ENCODE measurements at places on chromosomes 1 and 21. TPM values are rescaled to one million over a fixed set of nuclear protein-coding genes. Genes with fewer than 3 reads are reported as not detected.

DNA sequence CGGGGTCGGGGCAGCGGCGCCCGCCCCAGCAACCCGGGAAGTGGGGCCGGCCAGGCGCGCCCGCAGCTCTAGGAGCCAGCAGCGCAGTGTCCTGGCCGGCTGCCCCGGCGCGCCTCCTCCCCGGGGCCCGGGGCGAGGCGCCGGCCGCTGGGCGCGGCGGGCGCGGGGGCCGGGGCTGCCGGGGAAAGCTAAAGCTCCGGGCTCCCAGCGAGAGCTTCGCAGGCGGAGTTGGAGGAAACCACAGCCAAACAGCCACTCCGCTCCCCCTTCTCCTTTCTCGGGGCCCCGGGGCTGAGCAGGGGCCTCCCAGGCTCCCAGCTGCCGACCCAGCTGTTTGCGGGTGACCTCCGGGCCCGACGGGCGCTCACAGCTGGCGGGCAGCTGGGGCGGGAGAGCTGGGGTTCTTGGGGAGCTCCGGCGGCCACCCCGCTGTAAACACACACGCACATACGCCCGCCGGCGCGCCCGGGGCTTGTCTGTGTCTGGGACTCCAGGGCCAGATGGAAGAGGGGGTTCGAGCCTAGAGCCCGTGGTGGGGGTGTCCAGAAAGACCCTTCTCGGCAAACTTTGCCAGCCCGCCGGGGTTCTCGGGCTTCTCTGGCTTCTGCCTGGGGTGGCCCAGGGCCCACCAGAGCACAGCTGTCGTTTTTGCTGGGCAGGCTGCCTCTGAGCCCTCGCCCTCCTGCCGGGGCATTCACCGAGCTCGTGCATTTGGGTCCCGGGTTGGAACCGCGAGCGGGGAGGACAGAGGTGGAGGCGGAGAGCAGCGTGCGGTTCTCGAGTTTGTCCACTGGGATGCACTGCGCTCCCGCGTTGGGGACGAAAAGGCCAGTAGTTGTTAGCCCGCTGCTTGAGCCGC lies 1.5 kb downstream of the AJAP1 start:
- no peak for DNase-seq
- H3K27me3 ChIP-seq: peaks cover 24% of the 10 kb centered on the region
- no peaks in the 10 kb centered on the region for H3K36me3 ChIP-seq
- H3K27ac ChIP-seq: no peak overlapping the region
- no peaks in the 10 kb centered on the region for H3K4me1 ChIP-seq

GRCh38 chr1:51189421-51190073 lies 46.5 kb upstream of the RNF11 start:
- no peaks in the 10 kb centered on the region for H3K36me3 ChIP-seq
- no peaks in the 10 kb centered on the region for H3K4me1 ChIP-seq
- no peak overlapping the region for H3K27ac ChIP-seq

DNA sequence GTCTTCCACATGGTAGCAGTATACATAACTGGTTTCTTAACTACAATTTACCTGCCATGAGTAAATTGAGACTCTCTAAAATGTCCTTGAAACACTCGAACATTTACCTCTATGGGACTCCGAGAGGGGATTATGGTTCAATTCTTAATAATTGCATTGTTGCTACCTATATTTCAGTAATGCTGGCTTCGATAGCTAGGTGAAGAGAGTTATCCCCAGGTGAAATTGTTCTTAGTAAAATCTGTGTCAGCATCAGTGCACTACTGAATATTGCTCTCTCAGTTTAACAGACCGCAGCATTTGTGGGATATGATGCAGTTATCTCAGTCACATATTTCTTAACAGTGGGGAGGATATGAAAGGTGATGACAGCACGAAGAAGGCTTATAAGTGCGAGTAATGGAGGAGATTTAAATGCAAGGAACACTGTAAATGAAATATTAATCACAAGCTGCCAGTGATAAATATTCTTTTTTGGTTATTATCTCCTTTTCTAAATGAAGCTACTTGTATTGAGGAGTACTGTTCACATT lies 801.9 kb downstream of the BRINP3 start:
- H3K27ac ChIP-seq: no peak overlapping the region
- H3K36me3 ChIP-seq: no peaks in the 10 kb centered on the region
- peaks cover 4% of the 10 kb centered on the region for H3K4me1 ChIP-seq
- no peaks in the 10 kb centered on the region for H3K27me3 ChIP-seq
- no peak for DNase-seq

GRCh38 chr1:54944610-54945392 lies 35.6 kb upstream of the TMEM61 start:
- no peaks in the 10 kb centered on the region for H3K36me3 ChIP-seq
- H3K4me1 ChIP-seq: peaks cover 10% of the 10 kb centered on the region
- no peaks in the 10 kb centered on the region for H3K27me3 ChIP-seq

- H3K27ac ChIP-seq: no peak overlapping the region
- no peaks in the 10 kb centered on the region for H3K27me3 ChIP-seq
- no peak for DNase-seq
- H3K4me3 ChIP-seq: no peak overlapping the region
- peaks cover 65% of the 10 kb centered on the region for H3K36me3 ChIP-seq
- peaks cover 2% of the 10 kb centered on the region for H3K4me1 ChIP-seq
These were observed 91.4 kb downstream of the MACF1 start for GRCh38 chr1:39295901-39296300.

Gene MMEL1
- not detected for total RNA-seq
